ENCODE measurements at places on chromosomes 1 and 21.

DNA sequence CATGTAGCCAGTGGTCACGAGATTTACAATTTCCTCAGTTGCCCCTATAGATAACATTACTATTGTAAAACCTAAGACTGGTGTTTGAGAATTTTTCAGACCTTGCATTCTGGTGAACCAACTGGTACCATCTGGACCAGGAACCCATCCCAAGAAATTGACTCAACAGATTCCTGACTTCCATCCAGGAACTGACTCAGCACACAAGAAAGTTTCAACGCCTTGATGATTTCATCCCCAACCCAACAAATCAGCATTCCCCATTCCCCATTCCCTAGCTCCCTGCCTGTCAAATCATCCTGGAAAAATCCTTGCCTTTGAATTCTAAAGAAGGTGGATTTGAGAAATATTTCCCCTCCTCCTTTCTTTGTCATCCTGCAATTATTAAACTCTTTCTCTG lies 529.8 kb upstream of the PRMT6 start:
- DNase-seq, result no peak

DNA sequence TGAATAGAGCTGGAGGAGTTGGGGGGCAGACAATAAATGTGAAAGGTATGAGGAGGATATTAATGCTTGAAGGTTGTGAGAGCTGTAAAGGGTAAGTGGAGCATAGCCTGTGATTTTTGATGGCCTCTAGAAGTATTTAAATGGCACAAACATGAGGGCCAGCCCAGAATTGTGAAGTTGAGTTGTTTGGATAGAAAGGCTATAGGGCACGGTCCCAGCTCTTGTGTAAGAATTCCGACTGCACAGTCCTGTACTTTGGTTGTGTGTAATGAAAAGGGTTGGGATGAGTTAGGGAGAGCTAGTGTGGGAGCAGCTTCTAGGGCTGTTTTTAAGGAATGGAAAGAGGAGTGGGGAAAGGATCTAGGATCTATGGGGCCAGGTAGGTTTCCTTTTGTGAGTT lies 665.5 kb downstream of the USP25 start:
- DNase-seq, result no peak

DNA sequence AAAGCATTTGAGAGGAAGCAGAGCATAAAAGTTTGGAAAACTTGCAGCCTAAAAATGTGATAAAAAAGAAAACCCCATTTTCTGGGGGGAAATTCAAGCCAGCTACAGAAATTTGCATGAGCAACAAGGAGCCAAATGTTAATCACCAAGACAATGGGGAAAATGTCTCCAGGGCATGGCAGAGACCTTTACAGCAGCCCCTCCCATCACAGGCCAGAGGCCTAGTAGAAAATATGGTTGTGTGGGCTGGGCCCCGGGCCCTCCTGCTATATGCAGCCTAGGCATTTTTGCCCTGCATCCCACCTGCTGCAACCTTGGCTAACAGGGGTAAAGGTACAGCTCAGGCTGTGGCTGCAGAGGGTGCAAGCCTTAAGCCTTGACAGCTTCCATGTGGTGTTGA lies 299.6 kb upstream of the NCAM2 start:
- DNase-seq, result no peak

DNA sequence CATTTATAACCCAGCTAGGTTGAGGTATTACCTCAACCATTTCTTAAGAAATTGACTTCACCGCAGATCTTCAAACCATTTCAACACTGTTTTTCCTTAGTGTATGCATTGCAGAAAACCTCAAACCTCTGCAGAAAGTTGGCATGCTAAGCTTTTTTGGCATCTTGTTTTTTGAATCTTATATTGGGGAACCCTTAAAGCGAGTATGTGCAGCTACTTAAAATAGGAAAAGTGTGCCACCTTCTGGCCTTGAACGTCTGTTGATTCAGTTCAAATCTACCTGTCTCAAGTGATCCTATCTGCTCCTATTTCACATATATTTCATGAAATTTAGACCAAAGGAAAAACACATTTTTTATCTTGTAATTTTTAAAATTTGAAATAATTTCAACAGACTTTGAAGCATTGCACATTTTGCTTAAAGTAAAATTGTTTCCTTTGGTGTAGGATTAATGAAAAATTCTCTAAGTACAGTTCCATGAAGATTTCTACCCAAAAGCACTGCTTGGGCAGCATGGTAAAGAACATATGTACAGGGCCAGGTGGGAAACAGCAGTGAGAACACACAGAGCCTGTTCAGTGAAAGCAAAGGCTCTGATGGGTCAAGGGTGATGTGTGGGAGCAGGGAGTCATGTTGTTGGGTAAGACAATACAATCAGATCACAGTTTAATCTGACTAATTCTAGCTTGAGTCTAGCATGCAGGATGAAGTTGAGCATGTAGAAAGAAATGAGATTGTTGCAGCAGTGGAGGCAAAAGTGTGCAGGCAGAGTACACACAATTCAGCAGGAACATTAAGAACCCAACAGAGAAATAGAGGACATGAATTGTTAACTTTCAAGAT lies 17.2 kb downstream of the HENMT1 start:
- DNase-seq, result peak; percentile 53

DNA sequence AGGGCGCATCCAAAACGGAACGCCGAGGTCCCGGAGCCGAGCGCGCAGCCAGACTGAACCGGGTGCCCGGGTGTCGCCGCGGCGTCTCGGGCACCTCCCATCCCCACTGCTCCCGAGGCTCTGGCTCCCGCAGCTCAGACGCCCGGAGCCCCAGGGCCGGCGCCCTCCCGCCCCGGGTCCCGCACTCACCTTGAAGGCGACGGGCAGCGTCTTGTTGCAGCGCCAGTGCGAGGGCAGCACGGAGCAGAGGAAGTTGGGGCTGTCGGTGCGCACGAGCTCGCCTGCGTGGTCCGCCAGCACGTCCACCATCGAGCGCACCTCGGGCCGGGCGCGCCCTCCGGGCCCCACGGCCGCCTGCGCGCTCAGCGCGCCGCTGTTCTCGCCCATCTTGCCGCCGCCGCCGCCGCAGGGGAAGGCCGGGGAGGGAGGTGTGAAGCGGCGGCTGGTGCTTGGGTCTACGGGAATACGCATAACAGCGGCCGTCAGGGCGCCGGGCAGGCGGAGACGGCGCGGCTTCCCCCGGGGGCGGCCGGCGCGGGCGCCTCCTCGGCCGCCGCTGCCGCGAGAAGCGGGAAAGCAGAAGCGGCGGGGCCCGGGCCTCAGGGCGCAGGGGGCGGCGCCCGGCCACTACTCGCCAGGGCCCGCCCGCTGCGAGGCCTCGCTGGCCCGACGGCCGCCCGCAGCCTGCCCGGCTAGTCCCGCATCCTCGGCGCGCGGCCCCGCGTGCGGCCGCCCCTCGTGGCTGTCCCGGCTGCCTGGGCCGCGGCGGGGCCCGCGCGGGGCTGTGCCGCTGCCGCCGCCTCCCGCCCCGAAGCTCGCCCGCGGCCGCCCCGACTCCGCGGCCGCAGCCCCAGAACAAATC lies 447 bp downstream of the RUNX3 start:
- DNase-seq, result peak; percentile 60

DNA sequence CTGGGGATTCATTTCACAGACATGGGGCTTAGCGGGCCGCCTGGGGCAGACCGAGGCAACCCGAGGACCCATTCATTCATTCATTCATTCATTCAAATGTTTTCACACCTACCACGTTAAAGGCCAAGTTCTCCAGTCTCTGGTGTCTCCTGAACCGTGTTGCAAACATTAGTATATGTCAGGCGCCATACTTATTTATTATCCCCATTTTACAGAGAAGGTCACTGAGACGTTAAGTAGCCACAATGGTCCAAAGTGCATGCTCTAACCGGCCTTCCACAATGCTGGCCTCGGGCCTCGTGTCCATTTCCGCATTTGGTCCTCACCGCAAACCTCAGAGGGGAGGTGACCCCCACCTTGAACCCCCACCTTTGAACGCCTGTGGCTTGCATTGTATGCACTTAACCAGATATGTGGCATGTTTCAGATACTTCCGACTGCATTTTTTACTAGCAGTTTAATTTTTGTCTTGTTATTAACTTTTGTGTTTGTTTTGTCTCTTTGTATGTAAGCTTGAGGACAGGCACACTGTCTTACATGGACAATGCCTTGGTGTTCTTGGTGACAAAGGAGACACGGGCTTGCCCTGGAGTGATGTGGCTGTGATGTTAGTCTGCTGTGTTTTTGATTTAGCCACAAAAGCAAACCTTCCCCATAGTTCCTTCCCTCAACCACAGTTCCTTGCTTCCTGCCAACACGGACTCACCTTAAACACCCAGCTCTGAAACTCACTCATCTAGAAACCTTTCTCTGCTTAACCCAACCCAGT lies 1.2 kb upstream of the IFFO2 start:
- no peak for DNase-seq

GRCh38 chr1:27588256-27589232 lies 15.4 kb downstream of the AHDC1 start:
- no peak for DNase-seq

GRCh38 chr1:60298290-60298689 lies 224.7 kb upstream of the C1orf87 start:
- DNase-seq, result no peak

DNA sequence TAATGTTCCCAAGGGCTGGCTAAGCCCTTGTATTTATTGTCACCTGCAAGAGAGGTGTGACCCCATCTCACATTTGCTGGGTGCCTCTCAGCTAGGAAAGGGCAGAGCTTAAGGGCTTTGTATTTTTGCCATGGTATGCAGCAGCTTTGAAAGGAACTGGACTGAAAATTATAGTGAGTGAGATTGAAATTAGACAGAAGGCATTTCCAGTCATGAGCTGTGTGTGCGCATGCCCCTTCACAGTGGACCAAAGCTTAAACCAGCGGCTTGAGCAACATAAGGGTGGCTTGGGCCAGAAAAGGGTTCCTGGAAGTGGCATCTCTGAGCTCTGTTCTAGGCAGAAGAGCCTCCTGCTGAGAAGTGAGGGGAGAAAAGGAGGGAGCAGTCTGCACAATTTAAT lies 19.8 kb downstream of the MYOG start:
- DNase-seq, result no peak

DNA sequence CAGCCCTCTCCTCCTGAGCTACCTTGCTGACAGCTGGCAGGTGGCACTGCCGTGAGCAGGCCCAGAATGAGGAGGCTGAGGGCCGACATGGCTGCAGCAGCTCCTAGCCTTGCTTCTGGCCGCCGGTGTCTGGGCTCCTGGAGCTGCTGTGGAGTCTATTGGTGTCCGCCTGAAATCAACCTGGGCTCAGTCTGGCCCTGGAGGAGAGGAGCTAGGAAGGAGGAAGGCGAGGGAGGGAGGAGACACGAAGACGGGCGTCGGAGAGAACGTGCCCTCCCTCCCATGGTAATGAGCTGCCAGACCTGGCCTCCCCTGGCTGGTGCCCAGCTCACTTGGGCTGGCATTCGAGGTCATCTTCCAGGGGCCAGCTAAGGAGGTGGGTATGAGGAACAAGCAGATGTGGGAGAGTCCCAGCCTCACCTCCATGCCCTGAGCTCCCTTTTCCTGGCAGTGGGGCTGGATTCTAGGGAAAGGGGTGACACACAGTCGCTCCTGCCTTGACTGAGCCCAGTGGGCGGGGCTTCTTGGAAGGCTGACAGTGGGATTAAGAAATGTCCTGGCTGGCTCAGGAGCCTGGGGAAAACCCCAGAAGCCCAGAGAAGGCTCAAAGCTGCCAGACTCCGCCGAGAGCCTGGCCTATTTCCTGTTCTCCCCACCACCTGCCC lies at the start of gene PDZK1IP1:
Gene PDZK1IP1, minus strand, starts transcription at position 193 of the 665 bp plus-strand sequence. Its CDS starts 104 bp downstream, at position 89.
- DNase-seq, result no peak

DNA sequence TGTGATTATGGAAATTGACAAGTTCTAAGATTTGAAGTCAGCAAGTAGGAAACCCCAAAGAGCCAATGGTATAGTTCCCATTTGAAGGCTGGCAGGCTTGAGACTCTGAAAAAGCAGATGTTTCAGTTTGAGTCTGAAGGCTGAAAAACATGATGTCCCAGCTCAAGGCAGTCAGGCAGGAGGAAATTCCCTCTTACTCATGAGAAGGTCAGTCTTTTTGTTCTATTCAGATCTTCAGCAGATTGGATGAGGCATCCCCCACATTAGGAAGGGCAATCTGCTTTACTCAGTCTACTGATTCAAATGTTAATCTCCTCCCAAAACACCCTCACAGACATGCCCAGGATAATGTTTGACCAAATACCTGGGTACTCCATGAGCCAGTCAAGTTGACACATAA lies 372.5 kb upstream of the ST6GALNAC5 start:
- peak; percentile 27 for DNase-seq

DNA sequence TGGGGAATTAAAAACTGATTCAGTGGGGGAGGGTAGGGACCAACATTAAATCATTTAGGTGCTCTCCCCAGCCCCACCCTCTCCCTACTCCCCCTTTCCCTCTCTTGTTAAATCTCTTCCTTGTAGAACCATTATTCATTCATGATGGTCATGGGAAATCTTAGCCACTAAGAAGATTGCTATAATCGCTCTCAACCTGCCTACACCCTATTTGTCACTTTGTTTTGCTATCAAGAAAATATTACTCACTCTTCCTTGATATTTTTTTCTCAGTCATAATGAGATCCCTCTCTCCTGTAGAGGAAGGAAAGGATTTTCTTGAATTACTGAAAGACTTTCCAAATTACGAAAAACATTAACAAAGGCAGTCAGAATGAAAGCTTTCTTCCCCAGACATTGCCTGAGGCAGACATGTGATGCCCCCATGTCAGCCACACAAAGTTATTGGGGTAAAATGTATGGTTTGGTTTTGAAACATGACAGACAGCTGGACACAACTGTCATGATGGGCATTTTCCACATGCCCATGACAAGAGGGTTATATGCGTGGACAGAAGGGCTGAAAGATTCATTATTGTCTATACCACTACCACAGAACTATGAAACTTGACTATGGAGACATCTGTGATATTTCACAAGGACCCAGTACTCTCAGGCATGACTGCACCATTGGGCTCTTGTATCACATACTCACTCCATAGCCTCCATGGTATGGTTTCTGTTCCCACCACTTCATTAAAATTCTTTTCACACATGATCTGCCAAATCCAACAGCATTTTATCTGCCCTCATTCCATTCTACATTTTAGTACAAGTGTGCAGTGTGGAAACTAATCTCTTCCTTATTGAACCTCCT lies 420.1 kb downstream of the DISC1 start:
- peak; percentile 9 for DNase-seq

GRCh38 chr1:203690730-203691129 lies 64.1 kb downstream of the ATP2B4 start:
- DNase-seq, result no peak

DNA sequence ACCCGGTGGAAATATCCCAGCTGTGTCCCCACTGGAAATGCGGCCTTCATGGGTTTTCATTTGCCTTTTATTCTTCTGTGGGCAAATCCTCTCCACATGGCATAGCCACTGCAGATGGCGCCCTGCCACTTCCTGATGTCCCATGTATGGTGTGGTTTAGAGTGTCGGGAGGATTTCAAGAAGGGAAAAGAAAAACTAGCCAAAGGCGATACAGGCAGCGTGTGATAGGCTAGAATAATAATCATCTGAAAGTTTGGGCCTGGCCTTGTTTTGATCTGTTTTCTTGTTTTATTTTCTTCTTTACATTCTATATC lies 123.6 kb downstream of the PEX14 start:
- DNase-seq, result no peak

GRCh38 chr1:234361102-234361603 lies 12.1 kb upstream of the COA6 start:
- DNase-seq, result no peak
